ENCODE measurements at places on chromosomes 7 and 10. TPM values are rescaled to one million over a fixed set of nuclear protein-coding genes. Genes with fewer than 3 reads are reported as not detected.

COL28A1 gene
- 0.08 TPM for total RNA-seq

SLC18A3 gene
- total RNA-seq = not detected

AMPH gene
- 0.14 TPM for total RNA-seq

SAP25 gene
- 6.2 TPM for total RNA-seq

COMTD1 gene
- total RNA-seq = 30.0 TPM

IKZF1 gene
- 168 TPM for total RNA-seq

C7orf57 gene
- 0.45 TPM for total RNA-seq

GJC3 gene
- total RNA-seq = 0.29 TPM

STRA8 gene
- not detected for total RNA-seq

FAM13C gene
- not detected for total RNA-seq

CUBN gene
- total RNA-seq = 0.26 TPM

ZNF365 gene
- total RNA-seq = 3.4 TPM

CCAR1 gene
- 105 TPM for total RNA-seq

PRSS2 gene
- total RNA-seq = 25.2 TPM

RASA4B gene
- 50.1 TPM for total RNA-seq

SORCS1 gene
- not detected for total RNA-seq

MUC3A gene
- total RNA-seq = not detected

CPA2 gene
- total RNA-seq = 0.55 TPM

HOXA5 gene
- not detected for total RNA-seq

HOXA11 gene
- total RNA-seq = not detected
